ENCODE measurements at places on chromosomes 4 and X.

DNA sequence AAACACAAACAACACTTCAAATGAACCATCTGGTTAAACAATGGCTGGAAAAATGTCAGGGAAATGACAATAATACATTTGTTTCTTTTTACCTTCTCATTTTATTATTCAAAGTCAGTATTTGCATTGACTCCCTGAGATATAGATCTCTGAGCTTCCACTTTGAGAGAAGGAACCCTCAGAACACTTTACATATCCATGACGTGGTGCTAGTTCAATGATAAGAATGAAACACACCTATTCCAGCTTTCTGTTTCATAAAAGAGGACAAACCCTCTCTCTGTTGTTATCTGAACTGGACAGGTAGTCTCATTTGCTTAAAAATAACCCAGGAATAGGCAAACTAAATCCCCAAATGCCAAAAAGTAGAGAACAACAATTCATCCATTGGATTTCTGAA is 65.3 kb upstream of the CCSER1 start:
- no peak for DNase-seq

GRCh38 chr4:8143392-8144140 is 15.0 kb downstream of the ABLIM2 start:
- no peak for DNase-seq

GRCh38 chrX:77564823-77565222 is 117.6 kb downstream of the FGF16 start:
- no peak for DNase-seq

GRCh38 chr4:145061318-145061920 is 36.6 kb downstream of the ANAPC10 start:
- DNase-seq: no peak

DNA sequence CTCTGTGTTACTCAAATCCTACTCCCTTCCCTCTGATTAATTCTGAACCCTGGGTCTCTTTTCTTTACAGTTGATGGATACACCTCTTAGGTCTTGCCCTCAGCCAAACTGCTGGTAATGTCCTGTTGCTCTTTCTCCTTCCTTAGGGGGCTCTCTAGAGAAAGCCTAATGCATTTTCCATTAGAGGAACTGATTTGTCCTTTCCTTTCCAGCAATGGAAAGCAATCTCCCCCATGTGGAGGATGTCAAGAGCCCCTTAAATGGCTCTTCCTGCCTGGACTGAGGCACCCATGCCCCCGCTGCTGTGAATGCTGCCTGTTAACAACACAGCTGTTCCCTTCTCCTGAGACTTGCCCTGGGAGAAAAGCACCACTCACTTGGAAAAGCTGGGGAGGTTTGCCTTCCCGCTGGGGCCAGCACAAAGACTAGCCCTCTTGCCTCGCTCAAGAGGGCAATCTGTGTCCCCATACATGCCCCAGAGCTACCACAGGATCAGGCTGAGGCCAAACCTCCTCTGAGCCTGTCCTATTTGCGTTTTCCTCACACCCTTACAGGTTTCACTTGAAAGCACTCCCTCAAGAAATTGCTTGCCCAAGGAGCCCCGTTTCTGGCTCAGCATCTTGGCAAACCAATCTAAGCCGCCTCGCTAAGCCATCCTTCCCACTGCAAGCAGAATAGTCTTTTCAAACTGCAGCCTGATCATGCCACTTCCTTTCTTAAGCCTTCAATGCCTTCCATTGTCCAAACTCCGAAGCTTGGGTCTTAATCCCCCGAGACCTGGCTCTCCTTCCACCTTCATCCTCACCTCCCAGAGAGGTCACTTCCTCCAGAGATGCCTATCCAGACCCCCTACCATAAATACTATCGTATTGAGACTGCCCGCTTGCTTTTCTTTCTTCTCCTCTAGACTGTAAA is 23.2 kb upstream of the SMIM20 start:
- DNase-seq: no peak

DNA sequence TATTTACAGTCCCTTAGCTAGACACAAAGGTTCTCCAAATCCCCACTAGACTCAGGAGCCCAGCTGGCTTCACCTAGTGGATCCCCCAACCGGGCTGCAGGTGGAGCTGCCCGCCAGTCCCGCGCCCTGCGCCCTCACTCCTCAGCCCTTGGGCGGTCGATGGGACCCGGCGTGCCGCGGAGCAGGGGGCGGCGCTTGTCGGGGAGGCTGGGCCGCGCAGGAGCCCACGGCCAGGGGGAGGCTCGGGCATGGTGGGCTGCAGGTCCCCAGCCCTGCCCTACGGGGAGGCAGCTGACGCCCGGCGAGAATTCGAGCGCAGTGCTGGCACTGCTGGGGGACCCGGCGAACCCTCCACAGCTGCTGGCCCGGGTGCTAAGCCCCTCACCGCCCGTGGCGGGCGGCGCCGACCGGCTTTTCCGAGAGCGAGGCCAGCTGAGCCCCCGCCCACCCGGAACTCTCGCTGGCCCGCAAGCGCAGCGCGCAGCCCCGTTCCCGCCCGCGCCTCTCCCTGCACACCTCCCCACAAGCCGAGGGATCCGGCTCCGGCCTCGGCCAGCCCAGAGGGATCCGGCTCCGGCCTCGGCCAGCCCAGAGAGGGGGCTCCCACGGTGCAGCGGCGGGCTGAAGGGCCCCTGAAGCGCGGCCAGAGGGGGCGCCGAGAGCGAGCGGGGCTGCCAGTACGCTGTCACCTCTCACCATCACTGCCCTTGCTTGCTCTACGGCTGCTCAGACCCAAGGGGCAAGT is 39.4 kb downstream of the WFS1 start:
- DNase-seq: no peak

- DNase-seq: no peak
Observed at GRCh38 chr4:41935652-41936021, 408 bp downstream of the TMEM33 start.
